ENCODE measurements at places on chromosomes 4 and X.

- no peak for DNase-seq
These were observed 199.4 kb upstream of the DDX53 start for GRCh38 chrX:22800360-22800759.

DNA sequence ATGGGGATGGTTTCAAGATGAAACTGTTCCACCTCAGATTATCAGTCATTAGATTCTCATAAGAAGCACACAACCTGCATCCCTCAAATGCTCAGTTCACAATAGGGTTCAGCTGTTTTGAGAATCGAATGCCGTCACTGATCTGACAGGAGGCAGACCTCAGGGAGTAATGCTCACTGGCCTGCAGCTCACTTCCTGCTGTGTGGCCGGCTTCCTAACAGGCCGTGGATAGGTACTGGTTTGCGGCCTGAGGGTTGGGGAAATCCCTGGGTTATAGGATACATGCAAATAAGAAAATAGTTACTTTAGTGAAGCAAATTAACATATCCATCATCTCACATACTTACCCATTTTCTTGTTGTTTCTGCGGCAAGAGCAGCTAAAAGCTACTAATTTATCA lies 160.4 kb downstream of the MAD2L1 start:
- no peak for DNase-seq

- no peak for DNase-seq
These were observed 211.4 kb downstream of the GASK1B start for GRCh38 chr4:157961229-157961990.

DNA sequence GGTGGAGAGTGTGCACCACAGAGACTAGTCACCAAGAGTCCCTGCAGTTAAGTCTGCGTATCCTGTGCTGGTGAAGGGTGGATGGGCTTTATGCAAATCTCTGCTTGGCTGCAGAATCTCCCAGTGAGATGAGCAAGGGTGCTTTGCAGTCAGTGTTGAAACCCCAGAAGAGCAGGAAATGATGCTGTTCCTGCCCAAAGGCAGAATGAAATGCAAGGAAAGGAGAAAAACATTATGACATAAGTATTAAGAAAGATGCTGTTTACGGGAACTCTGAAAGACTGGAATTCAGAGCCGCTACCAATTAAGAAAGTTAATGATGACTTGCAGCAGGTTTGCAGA lies 25.4 kb upstream of the ACSL1 start:
- DNase-seq, result no peak

DNA sequence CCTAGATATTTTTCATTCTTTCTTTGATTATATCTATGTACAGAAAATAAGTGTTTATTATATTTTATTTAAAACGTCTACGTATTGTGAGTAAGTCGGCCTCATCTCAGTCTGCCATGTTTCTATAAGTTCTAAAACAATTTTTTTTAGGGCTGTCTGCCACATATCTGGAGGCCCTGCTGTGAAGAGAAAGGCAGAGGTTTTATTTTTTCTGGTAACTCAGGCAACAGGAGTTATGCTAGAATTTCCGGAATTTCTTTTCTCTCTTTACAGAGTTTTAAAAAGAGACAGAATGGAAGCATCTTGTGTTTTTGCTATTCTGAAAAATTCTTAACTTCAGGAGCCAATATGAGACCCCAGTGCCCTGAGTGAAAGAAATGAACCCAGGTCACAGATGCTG lies 1124.0 kb upstream of the TENM3 start:
- DNase-seq, result no peak

DNA sequence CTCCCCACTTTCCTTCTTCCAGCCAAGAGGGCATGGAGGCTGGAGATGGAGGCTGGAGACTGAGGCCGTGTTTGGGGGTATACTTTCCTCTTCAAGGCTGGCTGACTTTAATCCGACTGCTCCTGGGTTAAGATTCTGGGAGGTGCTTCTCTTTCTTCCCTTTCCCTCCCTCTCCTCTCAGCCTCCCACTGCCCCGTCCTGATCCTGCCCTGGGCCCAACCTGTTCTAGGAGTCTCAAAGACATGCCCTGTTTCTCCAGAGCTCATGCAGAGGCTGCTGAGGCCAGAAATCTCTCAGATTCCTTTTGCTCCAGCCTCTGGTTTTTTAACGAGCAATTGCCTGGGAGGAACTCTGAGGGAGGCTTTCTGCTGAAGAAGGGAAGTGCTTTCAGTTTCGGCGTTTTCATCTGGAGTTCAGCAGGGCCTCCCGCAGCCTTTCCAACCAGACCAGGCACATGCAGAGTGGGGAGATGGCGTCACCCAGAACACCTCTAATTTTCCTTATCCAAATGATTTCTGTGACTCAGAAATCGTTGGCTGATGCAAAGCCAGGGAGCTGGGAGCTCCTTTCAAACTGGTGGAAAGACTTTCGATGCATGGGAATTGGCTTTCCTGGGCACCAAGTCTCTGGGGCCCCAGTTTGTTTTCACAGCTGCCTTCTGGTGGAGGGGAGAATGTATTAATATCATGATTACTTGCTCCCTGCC lies 34.5 kb upstream of the FAM9C start:
- DNase-seq, result no peak

DNA sequence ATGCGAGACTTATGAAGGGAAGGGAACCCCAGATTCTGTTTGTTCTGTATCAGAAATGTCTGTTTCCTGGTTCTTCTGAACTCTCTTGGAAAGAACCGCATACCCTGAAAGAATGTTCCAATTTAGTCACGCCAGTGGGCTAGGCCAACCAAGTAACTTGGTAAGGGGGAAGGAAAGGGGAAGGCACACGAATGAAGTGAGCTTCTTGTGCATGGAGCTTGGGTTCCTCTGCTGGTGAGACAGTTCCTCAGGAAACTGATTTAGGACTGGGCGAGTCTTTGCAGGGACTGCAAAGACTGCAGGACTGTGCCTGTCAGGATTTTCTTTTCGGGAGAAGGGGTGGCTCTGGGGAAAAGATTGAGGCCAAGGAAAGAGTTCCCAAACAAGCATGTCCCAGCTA lies 35.6 kb downstream of the FRMPD3 start:
- no peak for DNase-seq

- DNase-seq, result no peak
These were observed 132.0 kb upstream of the TET2 start for GRCh38 chr4:105014635-105015034.

GRCh38 chr4:66602622-66603021 lies 932.3 kb upstream of the EPHA5 start:
- DNase-seq, result no peak

DNA sequence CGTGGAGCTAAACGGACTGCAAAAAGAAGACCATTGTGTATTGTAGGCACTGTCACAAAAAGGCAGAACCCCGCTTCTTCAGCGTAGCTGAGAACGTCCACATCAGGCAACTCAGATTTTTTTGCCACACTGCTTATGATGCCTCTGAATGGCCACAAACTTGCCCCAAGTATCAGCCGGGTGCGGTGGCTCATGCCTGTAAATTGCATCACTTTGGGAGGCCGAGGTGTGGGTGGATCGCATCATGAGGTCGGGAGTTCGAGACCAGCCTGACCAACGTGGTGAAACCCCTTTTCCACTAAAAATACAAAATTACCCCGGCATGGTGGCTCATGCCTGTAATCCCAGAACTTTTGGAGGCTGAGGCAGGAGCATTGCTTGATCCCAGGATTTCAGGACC lies 14.9 kb upstream of the IL3RA start:
- no peak for DNase-seq

DNA sequence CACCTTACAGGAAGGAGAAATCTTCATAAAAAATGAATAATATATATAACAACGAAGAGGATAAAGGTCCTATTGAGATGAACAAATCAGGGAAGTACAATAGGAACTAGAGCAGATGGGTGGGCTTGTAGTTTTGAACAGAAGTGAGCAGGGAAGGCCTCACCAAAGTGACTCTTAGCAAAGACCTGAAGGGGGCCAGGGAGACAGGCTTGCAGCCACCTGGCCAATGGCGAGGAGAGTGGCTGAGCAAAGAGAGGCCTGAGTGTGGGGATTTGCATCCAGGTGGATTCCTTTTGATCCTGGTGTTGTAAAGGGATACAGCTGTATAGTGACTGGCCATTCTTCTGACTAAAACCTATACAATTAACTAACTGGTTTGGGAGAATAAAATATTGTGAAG lies 354.1 kb downstream of the CAMK2D start:
- no peak for DNase-seq

- DNase-seq, result peak; percentile 21
These were observed 212.6 kb downstream of the SPOCK3 start for GRCh38 chr4:167021545-167022155.

GRCh38 chr4:6329478-6330383 lies 60.1 kb downstream of the WFS1 start:
- DNase-seq, result no peak

DNA sequence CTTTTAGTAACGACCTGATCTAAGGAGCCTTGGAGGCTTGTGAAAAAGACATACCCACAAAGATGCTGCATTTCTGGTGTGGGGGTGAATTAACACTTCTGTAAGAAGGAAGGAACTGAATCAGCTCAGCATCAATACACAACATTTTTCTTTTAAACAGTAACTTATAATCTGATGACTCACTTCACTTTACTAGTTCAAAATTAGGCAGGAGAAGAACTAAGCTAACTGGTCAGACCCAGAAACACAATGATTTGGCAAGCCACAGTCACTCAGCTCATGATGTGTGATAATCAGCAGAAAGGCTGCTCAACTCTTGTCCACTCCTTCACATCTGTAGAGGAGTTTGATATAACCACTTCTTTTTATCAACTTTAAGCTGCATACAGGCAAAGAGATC lies 4.6 kb downstream of the MMAA start:
- no peak for DNase-seq

DNA sequence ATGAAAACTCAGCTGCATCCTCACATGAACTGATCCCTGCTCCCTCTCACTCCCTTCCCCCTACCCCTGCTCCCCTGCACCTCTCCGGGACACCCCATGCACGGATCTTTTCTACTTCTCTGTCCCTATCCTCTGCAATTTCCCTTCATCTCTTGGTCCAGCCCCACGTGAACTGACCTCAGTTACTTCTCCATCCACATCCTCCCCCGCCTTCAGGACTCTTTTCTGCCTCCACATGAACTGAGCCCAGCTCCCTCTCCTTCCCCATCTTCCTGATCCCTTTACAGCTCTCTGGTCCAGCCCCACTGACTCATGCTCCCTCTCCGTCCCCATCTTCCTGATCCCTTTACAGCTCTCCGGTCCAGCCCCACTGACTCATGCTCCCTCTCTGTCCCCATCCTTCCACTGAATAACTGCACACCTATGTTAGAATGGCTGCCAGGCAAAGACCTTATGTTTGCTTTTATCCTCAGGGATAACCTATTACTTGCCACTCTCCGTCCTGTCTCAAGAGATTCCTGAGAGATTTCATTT lies 5.6 kb downstream of the CETN2 start:
- no peak for DNase-seq

- DNase-seq, result no peak
These were observed 111.3 kb downstream of the CBLL2 start for GRCh38 chrX:22383988-22384387.

DNA sequence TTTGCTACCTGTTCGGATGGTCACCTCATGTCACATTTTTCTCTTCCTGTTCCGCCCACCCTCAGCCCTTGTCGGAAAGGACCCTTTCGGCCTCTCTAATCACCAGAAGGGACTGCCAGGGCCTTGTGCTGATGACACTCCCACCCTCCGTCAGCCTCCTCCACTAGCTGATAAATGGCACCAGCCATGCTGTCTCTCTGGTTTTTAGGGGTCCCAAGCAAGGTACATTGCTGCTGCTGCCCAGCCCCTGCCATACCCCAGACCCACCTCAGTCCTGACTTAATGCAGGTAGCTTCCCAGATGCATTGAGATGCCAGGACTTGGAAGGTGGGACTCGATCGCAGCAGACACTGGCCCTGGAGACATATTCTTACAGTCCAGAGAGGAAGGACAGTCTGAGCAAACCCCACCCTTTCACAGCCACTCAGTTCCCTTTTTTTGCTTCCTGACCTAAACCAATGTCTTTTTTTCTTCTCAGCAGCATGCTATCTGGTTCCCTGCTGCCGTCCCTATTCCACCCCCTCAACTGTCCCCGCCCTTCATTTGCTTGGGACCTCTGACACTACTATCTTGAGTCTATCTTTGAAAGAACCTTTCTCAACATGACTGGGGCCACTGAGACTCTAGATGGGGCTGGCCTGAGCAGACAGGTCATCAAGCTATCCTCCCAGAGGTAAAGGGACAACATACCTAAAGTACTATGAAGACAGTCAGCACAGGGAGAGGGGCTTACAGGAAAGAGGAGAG lies at the start of gene BTK:
TSS of gene BTK (minus strand) at position 397 of the 747 bp plus-strand sequence. CDS start 10,907 bp downstream, outside the sequence.
- DNase-seq, result no peak

- no peak for DNase-seq
These were observed 12.3 kb downstream of the ETDA start for GRCh38 chrX:135264206-135264605.

GRCh38 chr4:142142366-142143054 lies 506.1 kb downstream of the IL15 start:
- no peak for DNase-seq

DNA sequence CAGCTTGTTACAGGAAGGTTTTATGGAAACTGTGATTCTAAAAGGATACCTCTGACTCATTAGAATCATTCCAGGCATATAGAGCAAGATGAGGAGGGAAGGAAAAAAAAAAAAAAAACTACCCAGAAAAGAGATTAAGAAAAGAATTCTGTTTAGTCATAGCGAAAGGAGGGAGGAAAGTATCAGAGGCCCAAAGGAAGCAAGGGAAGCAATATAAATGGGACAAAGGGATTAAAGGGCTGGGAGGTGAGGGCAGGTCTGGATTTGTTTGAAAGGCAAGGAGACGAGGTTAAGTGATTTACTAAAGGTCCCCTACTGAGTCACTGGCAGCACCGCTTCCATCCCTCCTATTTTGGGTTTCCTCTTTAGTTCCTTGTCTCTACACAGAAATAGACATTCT lies 88.6 kb upstream of the IL1RAPL1 start:
- DNase-seq, result no peak

DNA sequence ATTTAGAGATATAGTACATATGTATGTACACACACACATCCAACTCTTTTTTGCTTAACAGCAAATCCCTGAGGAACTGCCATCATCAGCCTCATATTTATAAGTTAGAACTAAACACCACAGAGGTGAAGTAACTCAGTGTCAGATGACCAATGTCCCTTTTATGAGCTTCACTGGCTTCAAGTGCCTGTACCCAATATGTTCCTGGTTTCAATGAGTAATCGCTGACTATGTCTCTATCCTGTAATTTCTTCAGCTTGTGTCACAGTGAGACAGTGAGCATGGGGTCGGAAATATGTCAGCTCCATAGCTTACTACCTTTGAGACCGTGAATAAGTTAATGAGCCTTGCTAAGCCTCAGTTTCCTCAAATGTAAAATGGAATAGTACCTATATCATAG lies 136.2 kb upstream of the RASGEF1B start:
- DNase-seq, result no peak

- no peak for DNase-seq
These were observed 32.2 kb downstream of the TBC1D14 start for GRCh38 chr4:6941796-6942195.

- DNase-seq, result no peak
These were observed 1.2 kb downstream of the SPOCK3 start for GRCh38 chr4:167232805-167233684.
